ENCODE measurements at places on chromosomes 1 and 21. TPM values are rescaled to one million over a fixed set of nuclear protein-coding genes. Genes with fewer than 3 reads are reported as not detected.

OR2T35 gene
- 1.6 TPM for total RNA-seq

GNG4 gene
- total RNA-seq: 2.3 TPM

AMIGO1 gene
- total RNA-seq: 0.42 TPM

SLC9C2 gene
- total RNA-seq: not detected

UBL4B gene
- not detected for total RNA-seq

OPTC gene
- not detected for total RNA-seq

SH2D5 gene
- 0.89 TPM for total RNA-seq

LHX8 gene
- not detected for total RNA-seq

SPATA46 gene
- total RNA-seq: not detected

IL12RB2 gene
- 1.1 TPM for total RNA-seq

ASCL5 gene
- not detected for total RNA-seq

LORICRIN gene
- 0.59 TPM for total RNA-seq

GDAP2 gene
- total RNA-seq: 19.6 TPM

NGF gene
- total RNA-seq: not detected

ITGB3BP gene
- total RNA-seq: 27.0 TPM

RNF187 gene
- total RNA-seq: 73.0 TPM

GBP5 gene
- 22.8 TPM for total RNA-seq

SMG5 gene
- 77.1 TPM for total RNA-seq

CD34 gene
- total RNA-seq: not detected

OLFML3 gene
- total RNA-seq: 0.29 TPM

NBPF4 gene
- not detected for total RNA-seq

ANGPTL3 gene
- total RNA-seq: not detected

KANK4 gene
- total RNA-seq: not detected

SMPDL3B gene
- total RNA-seq: not detected

PIK3R3 gene
- 1.0 TPM for total RNA-seq

CAMTA1 gene
- total RNA-seq: 49.8 TPM

TMEM269 gene
- total RNA-seq: 0.31 TPM

KCND3 gene
- 0.04 TPM for total RNA-seq

PTP4A2 gene
- 275 TPM for total RNA-seq

LEMD1 gene
- not detected for total RNA-seq

PDPN gene
- not detected for total RNA-seq

KRTAP19-3 gene
- not detected for total RNA-seq

TNFRSF4 gene
- total RNA-seq: 0.86 TPM

EXTL1 gene
- total RNA-seq: not detected

AMPD1 gene
- total RNA-seq: not detected

CELA2B gene
- not detected for total RNA-seq
